ENCODE measurements at places on chromosomes 11 and 22. TPM values are rescaled to one million over a fixed set of nuclear protein-coding genes. Genes with fewer than 3 reads are reported as not detected.

GRCh38 chr11:75505916-75506692 is 19.6 kb downstream of the GDPD5 start:
- DNase-seq = no peak

DNA sequence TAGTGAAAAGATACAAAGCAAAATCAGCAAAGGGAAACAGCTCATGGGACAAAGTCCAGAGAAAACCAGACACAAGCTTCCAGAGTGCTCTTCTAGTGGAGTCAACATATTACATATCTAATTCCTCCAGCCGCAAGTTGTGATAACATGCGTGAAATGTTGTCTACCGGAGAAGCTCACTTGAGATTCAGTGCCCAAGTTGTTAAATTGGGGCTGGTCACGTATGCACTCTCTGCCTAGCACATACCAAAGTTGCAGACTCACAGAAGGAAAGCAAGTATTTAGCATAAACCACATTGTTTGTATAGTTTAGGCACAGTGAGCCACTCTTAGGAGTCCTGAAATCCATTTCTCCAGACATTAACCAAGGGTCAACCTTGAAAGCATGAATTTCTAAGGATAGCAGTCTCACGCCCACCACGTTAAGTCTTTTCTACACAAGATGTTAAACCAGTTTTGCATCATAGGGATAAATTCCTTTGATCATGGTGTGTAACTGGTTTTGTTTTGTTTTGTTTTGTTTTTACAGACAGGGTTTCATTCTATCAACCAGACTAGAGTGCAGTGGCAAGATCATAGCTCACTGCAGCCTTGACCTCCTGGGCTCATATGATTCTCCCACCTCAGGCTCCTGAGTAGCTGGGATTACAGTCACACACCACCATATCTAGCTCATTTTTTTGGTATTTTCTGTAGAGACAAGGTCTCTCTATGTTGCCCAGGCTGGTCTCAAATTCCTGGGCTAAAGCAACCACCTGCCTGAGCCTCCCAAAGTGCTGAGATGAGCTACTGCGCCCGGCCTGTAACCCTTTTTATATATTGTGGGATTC is 39.5 kb upstream of the EP300 start:
- DNase-seq = peak; percentile 44

THRSP gene
- not detected for polyA plus RNA-seq

DDTL gene
- polyA plus RNA-seq = not detected

TNNI2 gene
- 34.8 TPM for polyA plus RNA-seq

All from mammary epithelial cell (primary cell).